ENCODE measurements at places on chromosomes 16 and 17. TPM values are rescaled to one million over a fixed set of nuclear protein-coding genes. Genes with fewer than 3 reads are reported as not detected.

The ZFP90 gene
- total RNA-seq = 23.3 TPM

DNA sequence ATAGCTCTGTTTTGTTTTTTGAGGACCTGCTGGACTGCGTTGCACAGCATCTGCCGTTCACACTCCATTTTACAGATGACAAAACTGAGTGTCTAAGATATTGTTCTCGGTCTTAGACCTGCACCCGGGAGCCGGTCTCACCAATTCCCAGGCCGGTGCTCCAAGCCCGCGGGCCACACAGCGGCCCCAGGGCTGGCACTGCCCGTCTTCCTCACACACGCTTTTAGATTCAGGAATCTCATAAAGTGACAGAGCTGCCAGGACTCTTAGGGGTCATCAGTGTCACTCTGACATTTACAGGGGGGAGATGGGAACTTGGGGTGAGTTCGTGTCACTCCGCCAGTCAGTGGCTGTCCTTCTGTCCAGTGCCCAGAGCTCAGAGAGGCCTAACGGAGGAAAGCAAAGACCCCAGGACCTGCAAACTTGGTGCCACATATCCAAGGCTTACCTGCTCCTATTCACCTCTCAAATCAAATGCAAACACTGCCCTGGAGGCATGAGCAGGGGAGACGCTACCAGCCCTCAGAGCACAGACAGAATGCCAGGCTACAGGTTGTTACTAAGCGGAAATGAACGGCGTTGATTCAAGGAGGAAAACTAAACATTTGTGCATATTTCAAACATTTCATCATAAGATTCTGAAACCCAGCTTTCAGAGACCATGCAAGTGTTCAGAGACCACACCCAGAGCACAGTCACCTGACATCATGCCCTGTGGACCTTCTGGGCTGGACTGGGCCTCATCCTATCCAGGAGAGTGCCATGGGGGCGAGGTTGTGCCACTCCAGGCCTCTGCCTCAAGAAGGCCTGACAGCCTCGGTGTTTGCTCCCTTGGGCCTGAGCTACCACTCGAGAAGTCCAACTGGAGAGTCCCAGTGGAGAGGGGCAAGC is 29.5 kb downstream of the TNFRSF13B start:
- no peaks in the 10 kb centered on the region for H3K27me3 ChIP-seq
- DNase-seq = no peak
- no peaks in the 10 kb centered on the region for H3K36me3 ChIP-seq

DNA sequence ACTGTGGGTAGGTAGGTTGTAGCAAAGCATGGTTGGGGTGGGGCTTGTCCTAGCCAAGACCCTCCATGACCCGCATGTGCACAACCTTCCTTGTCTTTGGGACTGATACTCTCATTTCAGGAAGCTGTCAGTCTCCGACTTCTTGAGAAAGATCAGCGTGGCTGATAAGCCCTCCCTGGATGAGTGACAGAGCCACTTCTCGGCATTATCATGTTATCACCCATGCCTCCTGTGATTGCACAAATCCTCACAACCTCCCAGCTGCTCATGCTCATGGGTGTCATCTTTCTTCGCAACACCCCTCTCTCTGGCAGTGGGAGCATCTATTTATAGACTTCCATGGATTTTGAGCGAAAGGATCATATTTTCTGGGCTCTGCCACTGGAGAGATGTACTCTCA is 314.2 kb downstream of the FOXL1 start:
- no peaks in the 10 kb centered on the region for H3K36me3 ChIP-seq
- DNase-seq = no peak
- peaks cover 3% of the 10 kb centered on the region for H3K27me3 ChIP-seq

DNA sequence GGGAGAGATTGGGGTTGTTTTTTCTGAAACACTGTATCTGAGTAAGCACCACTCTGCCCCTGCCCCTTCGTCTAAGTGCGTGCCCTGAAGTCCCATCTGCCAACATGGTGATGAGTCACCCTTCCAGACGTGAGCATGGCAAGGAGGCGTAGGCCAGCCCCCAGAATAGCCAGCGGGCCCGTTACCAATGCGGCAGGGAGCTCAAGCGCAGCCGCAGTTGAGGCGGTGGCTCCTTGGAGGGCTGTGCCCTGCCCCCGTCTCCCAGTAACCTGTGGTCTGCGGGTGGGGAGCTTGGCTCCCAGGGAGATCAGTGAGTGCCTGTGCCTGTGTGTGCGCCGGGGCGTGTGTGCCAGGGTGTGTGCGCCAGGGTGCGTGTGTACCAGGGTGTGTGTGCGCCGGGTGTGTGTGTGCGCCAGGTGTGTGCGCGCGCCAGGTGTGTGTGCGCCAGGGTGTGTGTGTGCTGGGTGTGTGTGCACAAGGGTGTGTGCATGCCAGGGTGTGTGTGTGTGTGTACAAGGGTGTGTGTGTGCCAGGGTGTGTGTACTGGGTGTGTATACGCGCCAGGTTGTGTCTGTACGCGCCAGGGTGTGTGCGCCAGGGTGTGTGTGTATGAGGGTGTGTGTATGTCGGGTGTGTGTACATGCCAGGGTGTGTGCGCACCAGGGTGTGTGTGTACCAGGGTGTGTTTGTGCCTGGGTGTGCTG is 98.6 kb upstream of the CHMP6 start:
- peaks cover 22% of the 10 kb centered on the region for H3K4me1 ChIP-seq
- no peak overlapping the region for H3K4me3 ChIP-seq
- no peaks in the 10 kb centered on the region for H3K27me3 ChIP-seq

Data from adrenal gland (tissue), 19 donors.